Left kidney (tissue), 8 donors: ENCODE measurements at places on chromosomes 5 and 9. TPM values are rescaled to one million over a fixed set of nuclear protein-coding genes. Genes with fewer than 3 reads are reported as not detected.

SLC6A3 gene
- 0.60 TPM for polyA plus RNA-seq

ZNF367 gene
- 12.7 TPM for polyA plus RNA-seq

NTNG2 gene
- polyA plus RNA-seq: 0.18 TPM

NDST1 gene
- 54.9 TPM for polyA plus RNA-seq

ISL1 gene
- polyA plus RNA-seq: not detected

N4BP3 gene
- 3.4 TPM for polyA plus RNA-seq

ADAMTS13 gene
- 10.9 TPM for polyA plus RNA-seq

RANBP3L gene
- 8.0 TPM for polyA plus RNA-seq

CDX1 gene
- polyA plus RNA-seq: 0.45 TPM

DBH gene
- 0.90 TPM for polyA plus RNA-seq

FOXD1 gene
- polyA plus RNA-seq: 11.1 TPM

ZNF484 gene
- 12.0 TPM for polyA plus RNA-seq

RNF208 gene
- 5.8 TPM for polyA plus RNA-seq

PDCD1LG2 gene
- 0.13 TPM for polyA plus RNA-seq

SV2C gene
- polyA plus RNA-seq: 0.08 TPM

FOXD4L5 gene
- polyA plus RNA-seq: 0.27 TPM

PRR16 gene
- 1.7 TPM for polyA plus RNA-seq

TMC1 gene
- polyA plus RNA-seq: 1.3 TPM

- peak; percentile 44 for DNase-seq
Measured at GRCh38 chr9:127185931-127186781, 63.7 kb upstream of the ANGPTL2 start.

DNA sequence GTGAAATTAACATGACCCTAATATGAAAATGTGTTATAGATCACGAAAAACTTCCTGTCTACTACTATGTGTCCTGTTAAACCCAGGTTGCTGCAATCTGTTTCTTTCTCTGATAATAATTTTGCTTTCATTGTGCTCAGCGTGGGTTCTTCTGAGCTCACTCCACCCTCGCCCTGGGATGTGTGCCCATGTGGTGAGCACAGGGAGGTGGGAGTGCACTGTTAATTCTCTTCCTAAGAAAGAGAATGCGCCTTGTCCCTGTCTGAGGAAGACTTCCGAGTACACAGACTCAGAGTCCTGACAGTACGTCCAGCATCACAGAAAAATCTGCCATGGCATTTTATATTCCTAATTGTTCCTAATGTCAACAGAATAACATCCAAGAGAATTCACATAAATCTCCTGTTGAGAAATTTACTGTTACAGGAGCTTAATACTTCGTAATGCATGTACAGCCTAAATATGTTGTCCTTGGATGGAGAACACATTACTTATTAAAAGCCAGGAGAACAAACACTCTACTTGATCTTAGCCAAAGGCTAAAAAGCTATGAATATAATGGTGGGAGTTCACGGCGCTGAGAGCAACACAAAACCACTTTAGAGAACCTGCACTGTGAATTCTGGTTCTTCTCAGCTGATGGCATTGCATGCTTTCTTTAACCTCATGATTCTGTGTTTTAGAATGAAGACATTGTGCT lies 102.6 kb downstream of the PDE4D start:
- DNase-seq: no peak

DNA sequence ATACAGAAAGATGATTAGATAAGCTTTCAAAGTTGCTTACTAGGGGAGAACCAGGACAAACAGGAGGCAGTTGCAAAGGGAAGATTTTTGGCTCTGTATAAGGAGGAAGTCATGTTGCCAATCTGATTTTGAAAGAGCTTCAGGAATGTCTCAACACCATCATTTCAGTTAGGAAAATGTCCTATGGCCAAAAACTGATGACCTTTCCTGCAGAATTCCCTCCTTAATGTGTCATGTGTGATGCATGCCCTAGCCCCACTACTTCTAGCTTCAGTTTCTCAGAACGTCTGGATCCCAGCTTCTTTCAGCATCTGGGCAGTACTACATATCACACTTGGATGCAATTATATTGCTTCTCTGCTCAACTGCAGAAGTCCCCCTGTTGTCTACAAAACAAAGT lies 211.5 kb upstream of the NREP start:
- no peak for DNase-seq

DNA sequence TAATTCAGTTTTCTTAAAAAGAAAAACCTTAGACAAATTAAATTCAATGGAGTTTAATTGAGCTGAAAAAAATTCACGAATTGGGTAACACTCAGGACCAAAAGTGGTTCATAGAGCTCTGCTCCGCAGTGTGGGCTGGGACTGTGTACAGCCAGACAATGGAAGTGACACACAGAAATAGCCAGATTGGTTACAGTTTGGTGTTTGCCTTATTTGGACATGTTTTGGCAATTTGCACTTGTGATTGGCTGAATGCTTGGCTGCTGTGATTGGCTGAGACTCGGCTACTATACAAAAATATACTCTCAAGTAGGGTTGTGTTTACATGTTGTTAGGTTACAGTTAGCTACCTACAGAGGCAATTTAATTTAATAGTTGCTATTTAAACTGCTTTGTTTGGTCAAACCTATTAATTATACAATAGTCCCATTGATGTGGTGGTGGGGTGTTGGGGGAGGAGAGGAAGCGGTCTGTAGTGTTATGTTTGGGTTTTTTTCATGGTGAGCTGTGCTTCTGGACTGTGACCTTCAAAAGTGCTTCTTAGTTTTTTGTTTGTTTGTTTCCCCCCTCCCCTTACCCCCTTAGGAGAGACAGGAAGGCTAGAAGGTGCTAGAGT lies 95.2 kb downstream of the CNTLN start:
- DNase-seq: no peak

DNA sequence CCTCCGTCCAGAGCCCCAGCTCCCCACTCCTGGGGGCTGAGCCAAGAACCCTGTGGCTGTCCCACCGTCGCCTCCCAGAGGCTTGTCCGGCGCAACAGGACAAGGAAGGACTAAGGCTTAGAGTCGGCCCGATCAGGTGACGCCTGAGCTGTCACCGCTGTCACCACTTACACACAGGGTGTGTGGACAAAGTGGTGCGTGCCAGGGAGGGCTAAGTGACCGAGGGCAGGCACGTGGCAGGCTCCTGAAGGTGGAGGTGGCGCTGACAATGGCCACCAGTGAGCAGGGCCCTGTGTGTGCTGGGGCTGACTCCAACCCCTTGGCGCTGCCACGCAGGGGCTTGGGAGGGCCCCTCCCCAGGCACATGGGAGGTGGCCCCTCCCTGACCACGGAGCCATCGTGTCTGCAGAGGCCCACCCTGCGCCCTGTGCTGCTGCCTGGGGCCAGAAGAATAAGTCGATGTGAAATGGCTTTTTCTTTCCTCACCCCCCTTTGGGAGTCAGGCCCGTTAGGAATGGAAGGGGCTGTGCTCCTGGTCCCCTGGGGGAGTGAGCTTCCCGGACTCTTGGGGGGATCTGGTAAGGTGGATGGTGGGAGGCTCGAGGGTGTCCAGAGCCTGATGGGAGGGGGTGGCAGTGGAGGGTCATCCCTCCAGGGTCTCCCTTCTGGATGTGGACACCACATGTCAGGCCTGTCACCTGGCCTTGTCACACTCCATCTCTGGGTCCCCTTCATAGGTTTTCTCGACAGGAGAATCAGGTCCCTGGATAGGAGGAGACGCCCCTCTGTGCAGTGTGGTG lies 2.6 kb upstream of the GPSM1 start:
- DNase-seq: no peak

GRCh38 chr5:139746691-139747582 lies 48.7 kb upstream of the PSD2 start:
- DNase-seq: peak; percentile 78

DNA sequence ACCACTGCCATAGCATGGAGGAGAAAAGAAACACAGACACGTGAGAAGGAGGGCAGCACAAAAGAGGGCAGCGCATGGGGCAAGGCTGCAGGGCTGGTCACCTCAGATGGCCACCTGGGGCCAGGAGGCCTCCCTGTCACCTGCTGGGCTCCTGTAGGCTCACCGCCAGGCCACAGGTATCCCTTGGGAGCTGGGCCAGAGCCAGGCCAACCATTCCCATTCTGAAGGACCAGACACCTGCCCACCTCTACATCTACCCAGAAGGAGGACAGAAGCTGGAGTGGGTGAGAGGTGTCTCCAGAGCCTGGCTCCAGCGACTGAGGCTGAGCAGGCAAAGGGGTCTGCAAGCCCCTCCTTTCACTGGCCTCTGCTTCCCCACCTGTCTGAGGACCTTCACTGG lies 103.1 kb downstream of the PAX5 start:
- DNase-seq: no peak

DNA sequence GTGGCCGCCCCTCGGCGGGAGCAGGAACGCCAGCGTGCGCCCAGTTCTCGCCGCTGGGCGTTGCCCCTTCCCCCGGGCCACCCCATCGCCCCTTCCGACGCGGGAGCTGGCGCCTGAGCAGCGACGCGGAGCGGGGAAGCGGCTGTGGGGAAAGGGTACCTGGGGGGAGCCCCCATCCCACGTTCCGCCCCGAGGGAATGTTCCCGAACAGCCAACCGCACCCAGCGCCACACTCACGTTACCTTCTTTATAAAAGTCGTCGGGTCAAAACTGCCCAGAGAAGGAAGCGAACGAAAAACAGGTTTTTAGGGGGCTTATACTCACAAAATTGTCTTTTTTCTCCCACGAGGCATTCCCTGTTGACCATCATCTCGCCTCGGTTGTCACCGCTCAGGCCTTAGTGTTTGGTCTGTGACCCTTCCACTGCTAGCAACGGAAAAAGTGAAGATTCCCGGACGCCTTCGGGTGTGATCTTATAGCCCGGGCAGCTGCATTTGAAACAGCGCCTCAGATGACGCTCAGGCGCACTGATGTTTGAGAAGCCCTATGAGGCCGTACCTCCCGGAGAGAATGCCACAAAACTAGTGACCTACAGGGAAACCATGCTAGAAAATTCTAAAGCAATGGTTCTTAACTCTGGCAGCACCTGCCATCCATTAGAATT lies 475 bp upstream of the GOLM1 start:
- DNase-seq: no peak

GRCh38 chr9:13414349-13414748 lies 134.9 kb upstream of the MPDZ start:
- no peak for DNase-seq

DNA sequence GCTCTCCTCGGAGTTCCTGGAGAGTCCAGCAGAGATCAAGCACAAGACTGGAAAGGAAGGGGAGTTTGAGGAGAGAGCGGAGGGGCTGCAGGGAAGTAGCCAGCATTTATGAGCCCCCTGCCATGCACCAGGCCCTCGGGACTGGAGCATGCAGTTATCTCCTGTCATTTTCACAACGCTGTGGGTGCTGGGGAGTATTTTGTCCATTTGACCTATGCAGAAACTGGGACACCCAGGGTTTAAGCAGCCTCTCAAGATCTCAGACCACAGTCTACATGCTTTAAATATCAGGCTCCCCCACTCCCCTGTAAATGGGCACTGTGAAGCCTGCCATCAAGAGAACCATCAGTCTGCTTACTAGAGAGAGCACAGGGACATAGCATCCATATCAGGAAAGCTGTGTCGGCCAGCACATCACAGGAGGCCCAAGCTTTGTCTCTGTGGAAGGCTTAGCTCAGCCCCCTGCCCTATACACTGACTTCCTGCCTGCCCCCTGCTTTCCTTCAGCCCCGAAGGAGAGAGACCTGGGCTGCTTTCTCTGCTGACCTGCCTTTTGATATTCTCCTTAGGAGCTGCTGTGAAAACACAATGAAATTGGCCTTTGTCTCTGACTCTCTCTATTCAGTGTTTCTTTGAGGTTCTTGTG lies 7.3 kb downstream of the FOXI1 start:
- no peak for DNase-seq

GRCh38 chr5:43543434-43543833 lies 13.4 kb downstream of the PAIP1 start:
- DNase-seq: no peak

GRCh38 chr9:17401858-17402257 lies 177.0 kb upstream of the SH3GL2 start:
- no peak for DNase-seq

GRCh38 chr9:107336718-107337360 lies 53.8 kb downstream of the RAD23B start:
- DNase-seq: no peak

GRCh38 chr5:172175263-172175719 lies 12.7 kb downstream of the STK10 start:
- no peak for DNase-seq

DNA sequence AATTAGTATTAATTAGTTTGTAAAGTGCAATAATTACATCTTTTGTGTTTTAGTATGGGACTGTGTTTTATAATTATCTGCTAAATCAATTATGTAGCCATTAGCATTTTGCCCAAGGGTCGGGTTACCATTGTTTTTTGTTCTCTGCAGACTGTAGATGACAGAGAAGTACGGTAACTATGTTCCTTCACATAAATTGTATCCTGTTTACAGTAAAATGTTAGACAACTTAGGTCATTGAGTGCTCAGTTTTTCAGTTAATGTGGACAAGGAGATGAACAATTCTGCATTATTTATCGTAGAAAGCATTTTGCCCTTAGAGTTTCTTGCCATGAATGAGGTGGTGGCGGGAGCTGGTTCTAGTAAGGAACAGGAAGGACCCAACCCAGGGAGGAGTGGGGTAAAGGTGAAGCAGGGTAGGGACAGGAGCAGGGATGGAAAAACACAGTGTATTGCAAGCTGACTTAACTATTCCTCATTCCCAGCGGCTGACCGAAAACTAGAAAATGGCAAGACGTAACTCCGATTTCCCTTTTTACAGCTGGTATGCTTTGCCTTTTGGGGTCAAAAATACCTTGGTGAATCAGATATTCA lies 243.7 kb upstream of the SLC24A2 start:
- DNase-seq: no peak

DNA sequence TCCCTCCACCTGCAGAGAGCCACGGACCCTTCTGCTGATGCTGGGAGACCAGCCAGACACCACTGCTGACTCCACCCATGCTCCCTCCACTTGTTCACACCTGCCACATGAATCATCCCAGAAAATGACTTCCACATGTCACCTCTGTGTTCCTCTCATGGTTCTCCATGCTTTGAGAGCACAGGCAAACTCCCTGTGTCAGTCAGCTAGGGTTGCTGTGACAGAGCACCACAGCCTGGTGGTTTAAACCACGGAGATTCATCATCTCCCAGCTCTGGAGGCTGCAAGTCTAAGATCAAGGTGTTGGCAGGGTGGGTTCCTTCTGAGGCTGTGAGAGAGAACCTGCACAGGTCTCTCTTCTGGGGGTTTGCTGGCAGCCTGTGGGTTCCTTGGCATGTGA lies 381.4 kb downstream of the GADD45G start:
- no peak for DNase-seq

- no peak for DNase-seq
Measured at GRCh38 chr5:36888303-36888702, 11.7 kb downstream of the NIPBL start.

GRCh38 chr5:69024241-69024651 lies 69.6 kb upstream of the SLC30A5 start:
- no peak for DNase-seq

GRCh38 chr5:180908400-180908799 lies 9.4 kb downstream of the BTNL8 start:
- DNase-seq: no peak

- no peak for DNase-seq
Measured at GRCh38 chr5:3995954-3996619, 400.5 kb downstream of the IRX1 start.

- no peak for DNase-seq
Measured at GRCh38 chr5:56550227-56550626, 265.1 kb upstream of the MAP3K1 start.

GRCh38 chr9:101860920-101861319 lies 122.5 kb upstream of the GRIN3A start:
- DNase-seq: no peak

GRCh38 chr9:112366591-112366990 lies 13.3 kb upstream of the HSDL2 start:
- no peak for DNase-seq
